Left ventricle myocardium inferior (tissue), 1 donor: ENCODE measurements at places on chromosomes 16 and 17.

DNA sequence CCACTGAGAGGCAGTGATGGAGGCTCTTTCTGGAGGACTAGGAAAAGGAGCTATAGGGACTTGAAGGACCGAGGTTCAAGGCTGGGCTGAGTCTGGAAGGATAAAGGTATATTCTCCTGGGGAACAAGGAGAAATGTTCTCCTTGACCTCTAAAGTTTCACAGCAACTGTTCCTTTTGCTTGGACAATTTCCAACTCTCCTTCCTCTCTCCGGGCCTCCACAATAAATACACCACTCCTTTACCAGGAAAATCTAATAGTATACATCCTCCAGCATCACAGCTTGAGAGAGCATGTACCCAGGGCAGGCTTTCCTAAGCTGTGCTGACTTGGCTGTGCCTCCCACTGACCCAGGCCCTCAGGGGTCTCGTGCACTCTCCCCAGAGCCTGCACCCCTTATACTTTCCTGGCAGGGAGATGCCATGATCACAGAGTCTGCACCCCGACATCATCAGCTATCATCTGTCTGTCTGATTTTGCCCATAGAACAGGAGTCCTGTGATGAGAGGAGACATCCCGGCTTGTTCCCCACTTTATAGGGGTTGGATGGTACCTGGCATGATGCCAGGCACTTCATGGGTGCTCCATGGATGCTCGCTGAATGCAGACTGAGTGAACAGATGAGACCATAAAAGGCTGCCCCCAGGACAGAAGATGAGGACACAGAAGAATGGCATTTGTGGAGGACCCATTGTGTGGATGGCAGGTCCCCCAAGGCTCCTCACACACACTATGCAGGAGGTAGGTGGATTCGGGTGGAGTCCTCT lies 582.6 kb upstream of the CDH5 start:
- DNase-seq = no peak

GRCh38 chr17:83127431-83128160 lies 48.2 kb downstream of the METRNL start:
- no peak for DNase-seq

DNA sequence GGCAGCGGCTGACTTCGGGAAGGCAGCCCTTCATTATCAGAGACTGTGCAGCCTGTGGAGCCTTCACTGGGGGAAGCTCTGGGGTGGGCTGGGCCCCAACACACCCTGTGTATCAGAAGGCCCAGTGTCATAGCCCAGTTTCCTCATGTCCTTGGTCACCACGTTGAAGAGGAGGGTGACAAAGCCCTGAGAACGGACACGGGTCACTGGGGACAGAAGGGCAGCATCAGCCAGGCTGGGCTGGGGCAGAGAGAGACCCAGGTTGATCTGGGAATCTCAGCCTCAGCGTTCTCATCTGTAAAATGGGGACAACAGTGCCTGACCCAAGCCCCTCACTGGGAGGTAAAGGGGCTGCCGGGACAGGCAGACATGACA lies 19.3 kb downstream of the B9D1 start:
- no peak for DNase-seq

GRCh38 chr16:1413684-1414531 lies 596 bp downstream of the UNKL start:
- peak; percentile 46 for DNase-seq

DNA sequence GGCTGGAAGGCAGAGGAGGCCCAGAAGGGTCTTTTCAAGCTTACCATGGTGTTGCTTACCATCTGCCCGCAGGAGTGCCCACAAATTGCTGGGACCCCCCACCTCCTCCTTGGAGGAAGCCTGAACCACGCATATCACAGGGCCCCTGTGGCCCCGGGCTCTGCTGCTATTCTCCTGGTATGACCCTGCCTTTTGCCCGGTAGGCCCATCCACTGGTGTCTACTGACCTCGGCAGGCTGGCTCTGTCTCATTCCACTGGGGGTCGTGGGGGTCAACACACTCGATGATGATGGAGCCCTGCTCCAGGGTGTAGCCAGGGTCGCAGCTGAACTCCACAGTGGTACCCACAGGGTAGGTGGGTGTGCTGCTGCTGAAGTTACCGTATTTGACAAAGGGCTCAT lies 8.2 kb upstream of the PHF12 start:
- DNase-seq = no peak

DNA sequence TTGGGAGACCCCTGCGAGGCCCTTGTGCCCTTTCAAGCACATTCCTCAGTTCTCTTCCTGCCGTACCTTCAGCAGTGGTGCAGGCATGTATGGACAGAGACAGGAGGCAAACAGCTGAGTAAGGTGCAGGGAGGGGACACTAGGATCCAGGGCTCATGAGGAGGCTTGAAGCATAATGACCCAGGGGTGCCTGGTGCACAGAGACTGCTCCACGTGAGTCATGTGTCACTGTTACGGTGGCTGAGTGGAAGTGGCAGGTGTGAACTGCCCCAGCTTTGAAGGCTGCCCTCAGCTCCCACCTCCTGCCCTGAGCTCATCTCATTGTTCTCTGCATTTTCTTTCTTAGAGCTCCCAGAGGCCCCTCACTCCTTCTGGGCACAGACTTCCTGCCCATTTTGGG lies 124.8 kb downstream of the NTN1 start:
- no peak for DNase-seq

- no peak for DNase-seq
Observed at GRCh38 chr17:70597774-70598173, 428.4 kb downstream of the KCNJ2 start.

DNA sequence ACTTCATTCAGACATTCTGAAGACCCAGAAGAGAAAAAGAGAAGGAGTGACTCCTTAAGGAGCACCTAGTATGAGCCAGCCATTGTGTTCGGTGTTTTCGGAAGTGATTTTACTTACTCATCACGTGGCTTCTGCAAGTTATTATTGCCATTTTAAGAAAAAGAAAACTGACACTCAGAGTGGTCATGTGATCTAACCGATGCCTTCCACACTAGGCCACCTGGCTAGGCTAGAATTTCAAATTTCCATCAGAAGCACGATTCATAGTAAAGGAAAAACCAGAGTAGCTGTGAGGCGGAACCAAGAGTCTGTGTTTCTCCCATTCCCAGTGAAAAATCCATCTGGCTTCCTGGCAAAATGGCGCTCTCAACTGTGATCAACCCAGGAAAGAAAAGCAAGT lies 32.0 kb downstream of the GTF3C1 start:
- no peak for DNase-seq
